Putamen (tissue), 1 donor: ENCODE measurements at places on chromosomes 5 and 9.
A peak's percentile ranks its signal among the peaks of the same experiment; 100 is the strongest.

DNA sequence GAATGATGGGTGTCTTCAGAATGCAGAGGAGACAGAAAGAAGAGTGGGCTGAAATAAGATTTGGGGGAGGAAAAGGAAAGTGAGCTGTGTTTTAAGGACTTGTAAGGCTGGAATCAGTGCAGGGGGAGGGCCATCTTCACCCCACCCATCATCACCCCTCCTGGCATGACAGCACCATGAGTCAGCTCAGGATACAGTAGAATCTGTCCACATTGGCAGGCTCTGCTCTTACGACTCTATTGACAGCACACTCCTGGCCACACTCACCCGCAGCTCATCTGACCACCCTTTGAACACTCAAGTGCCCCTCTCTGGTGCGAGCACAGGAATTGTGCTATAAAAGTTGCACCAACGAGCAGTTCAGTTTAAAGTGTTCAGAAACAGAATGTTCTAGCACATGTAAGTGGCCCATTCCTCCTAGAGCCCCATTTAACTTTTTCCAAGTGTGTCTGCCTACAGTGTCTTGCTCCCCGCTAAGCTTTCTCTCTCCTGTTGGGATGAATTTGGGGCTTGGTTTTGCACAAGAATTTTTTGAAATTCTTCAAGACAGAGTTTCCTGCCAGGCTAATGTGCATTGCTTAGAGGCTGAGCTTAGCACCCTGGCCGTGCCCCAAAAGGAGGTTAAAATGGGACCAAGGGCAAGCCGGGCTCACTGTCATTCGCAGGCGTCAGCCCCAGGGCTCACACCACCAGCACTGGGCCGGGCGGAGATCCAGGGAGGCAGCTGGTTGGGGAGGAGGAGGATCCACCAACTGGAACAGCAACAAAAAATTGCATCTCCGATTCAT, 12.0 kb downstream of the ADRA1B start:
- no peak for DNase-seq

DNA sequence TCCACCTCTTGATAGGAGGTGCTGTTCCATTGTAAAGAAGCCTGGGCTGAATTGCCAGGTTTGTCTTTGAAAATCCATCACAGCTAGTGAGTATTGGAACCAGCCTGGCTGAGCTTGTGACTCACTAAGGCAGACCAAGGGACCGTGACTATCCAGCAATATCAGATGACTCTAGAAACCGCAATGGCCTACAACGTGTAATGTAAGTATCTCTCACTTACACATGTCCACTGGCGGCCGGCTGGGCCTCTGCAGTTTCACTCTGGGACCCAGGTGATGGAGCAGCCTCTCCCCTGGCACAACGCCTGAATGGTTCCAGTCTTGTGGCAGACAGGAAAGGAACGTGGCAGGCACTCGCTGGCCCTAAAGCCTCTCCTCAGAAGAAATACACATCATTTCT, 3.1 kb upstream of the HRH2 start:
- DNase-seq: no peak

GRCh38 chr5:150766251-150766650, 7.4 kb upstream of the DCTN4 start:
- no peak for DNase-seq

DNA sequence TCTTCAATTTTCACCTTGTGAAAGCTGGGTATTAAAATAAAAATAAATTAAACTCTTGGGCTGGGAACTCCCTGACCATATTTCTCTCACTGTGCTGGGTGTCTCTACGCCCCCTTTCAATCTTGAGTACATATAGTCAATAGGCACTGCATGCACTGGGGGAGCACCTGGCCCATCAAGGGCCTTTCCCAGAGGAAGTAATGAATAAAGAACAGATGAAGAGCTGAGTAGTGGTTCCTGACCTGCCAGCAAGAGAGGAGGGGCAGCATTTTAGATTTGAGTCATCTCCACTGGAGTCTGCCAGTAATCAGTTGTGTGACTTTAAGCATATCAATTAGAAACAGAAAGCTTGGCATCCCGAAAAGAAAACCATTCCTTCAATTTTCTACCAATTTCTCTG, 6.2 kb downstream of the MAPKAP1 start:
- no peak for DNase-seq

DNA sequence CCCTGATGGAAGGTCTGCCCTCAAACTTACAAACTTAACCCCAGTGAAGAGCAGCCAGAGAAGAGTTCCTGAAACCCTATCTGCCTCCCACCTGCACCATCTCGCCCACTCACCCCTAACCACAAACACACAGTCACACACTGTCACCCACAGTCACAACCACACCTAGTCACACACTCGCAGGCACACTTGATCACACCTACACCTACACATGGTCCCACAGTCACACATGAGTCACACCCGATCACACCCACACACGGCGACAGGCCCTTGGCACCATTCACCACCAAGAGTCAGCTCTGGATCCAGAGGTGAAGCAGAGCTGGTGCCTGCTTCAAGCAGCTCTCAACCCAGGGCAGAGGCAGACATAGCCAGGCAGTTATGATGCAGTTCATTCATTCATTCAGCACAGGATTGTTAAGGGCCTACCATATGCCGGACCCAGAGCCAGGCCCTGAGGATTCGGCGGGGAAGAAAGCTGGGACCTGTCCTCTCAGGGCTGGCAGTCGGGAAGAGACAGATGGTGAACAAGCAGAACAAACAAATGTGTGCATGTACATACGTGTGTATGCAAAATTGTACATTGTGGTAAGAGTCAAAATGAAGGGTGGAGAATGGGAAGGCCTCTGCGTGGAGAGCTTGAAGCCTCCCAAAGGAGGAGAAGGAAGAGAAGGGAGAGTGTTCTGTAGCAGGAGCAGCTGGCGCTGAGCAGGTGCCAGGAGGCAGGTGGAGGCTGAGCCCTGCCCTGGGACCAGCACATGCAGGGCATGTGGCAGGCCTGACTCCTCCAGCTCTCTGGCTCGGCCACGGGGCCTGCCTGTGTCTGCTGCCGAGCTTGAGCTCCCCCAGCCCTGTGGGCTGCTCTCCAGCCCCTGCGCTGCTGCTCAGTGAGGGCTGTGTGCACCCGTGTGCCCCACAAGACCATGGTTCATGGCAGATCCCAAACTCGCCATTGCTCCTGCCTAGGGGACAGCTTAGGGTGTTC, 6.4 kb downstream of the TSPAN17 start:
- DNase-seq: no peak

DNA sequence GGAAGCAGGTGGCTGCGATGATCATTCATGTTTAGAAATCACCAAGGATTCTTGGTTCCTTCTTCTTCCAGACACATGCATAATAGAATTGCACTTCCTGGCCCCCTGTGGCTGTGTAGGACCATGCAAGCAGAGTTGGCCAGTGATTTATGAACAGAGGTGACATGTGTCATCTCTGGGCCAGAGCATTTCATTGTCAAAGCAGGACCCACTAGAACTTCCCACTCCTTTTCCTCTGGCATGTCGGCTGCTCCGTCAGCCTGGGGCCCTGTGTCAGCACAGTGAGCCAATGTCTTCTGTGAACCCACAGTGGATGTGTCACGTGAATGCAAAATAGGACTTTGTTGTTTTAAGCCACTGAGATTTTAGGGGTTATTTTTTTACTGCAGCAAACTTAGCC, 59.2 kb downstream of the HSD17B3 start:
- DNase-seq: peak; percentile 19

- no peak for DNase-seq
Observed at GRCh38 chr9:84570482-84571154, 98.9 kb upstream of the NTRK2 start.

GRCh38 chr5:8660133-8660893, 791.4 kb downstream of the MTRR start:
- no peak for DNase-seq

- no peak for DNase-seq
Observed at GRCh38 chr5:130462516-130462915, 558.3 kb downstream of the CHSY3 start.

DNA sequence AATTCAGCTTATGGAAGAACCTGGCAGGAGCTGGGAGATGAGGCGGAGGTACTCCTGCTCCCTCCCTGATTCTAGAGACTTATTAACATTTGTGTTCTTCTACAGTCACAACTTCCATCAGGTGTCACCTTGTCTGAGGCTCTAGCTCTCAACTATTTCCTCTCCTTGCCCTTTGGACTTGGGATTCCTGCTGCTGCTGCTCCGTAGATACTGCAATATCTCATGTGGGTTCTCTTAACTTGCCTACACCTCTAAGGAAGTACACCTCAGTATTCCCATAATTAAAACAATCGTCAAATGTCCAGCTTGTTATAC, 21.2 kb downstream of the ANXA1 start:
- no peak for DNase-seq

- DNase-seq: no peak
Observed at GRCh38 chr5:39369123-39369815, 5.0 kb upstream of the C9 start.

DNA sequence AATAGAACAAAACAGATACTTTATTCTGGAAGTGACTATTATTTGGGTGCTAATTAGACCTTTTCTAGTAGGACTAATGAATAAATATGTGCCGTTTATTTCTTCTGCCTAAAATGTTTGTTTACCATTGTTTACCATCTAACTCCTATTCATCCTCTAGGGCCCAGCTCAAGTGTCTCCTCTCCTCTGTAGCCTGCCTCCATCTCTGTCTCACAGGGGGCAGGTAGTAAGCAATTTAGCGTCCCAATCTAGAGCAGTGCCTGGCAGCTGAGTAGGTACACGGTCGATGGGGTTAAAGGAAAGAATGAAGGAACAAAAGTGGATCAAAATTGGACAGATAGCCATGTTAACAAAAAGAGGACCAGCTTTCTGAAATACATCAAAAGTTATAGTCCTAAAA, 230.9 kb downstream of the SLF1 start:
- no peak for DNase-seq

GRCh38 chr5:14945450-14945849, 73.9 kb upstream of the ANKH start:
- DNase-seq: no peak

DNA sequence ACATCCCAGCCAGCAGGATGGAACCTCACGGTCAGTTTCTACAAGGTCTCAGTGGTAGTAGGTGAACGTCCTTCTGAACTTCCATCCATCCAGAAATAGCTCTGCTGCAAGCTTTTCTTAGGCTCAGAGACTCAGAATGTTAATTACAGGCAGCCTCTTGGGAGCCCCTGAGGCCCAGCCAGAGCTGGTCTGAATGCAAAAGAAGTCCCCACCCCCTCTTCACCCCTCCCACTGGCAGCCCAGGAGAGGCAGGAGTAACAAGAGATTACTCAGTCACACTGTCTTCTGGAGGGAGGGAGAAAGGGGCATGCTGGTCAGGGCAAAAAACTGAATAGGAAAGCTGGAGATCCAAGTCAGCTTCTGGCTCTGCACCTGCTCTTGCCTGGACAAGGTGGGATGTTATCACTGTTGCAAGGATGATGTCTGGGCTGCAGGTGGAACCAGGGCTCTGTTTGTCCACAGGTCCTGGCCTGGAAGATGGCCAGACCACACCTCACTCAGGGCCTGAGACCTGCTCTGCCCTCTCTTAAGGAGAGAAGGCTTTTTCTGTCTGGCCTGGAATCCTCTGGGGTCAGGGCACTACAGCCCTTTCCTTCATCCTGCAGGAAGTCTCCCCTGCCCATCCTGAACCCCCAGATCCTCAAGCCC, 9.1 kb downstream of the ENHO start:
- peak; percentile 52 for DNase-seq

DNA sequence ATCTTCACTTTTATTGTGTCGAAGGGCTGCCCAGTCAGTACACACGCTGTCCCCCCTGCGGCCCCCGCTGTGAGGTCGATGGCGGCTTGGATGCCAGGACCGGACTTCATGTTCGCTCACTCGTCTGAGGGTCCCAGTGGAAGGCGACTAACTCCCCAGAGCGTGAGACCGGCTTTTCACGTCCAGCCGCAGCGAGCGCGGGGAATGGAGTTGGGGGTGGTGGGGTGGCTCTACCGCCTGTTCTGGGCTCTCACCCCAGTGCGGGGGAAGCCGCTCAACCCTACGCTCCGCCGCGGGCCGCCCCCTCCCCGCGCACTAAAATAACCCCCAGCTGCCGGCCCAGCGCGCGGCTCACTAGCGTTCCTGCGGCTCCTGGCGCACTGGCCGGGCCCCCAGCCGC, at the start of gene SLC25A2:
Gene SLC25A2 (minus strand): TSS at position 294 of the 400 bp plus-strand sequence. CDS start 184 bp downstream, at position 110.
- DNase-seq: no peak

DNA sequence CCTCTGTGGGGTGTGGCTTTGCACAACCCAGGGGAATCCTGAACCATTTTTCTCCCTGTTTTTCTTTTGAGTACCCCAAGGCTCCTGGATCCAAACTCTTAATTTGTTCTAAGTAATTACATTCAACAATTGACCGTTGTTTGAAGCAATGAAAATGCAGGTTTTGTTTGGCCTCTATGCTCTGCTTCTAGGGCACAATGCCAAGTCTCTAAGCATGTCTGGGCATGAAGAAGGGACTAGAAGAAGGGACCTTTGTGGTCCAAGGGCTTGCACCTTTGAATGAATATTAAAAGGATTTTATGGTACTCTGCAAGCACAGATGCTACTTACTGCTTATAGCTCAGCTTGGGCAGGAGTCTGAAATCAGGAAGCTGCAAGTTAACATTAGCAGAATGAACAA, 6.6 kb upstream of the ENC1 start:
- DNase-seq: no peak

- no peak for DNase-seq
Observed at GRCh38 chr5:128422612-128423011, 115.4 kb downstream of the FBN2 start.

GRCh38 chr9:25716220-25716872, 38.1 kb upstream of the TUSC1 start:
- peak; percentile 37 for DNase-seq

- DNase-seq: no peak
Observed at GRCh38 chr5:30050056-30050815, 1143.2 kb upstream of the CDH6 start.

DNA sequence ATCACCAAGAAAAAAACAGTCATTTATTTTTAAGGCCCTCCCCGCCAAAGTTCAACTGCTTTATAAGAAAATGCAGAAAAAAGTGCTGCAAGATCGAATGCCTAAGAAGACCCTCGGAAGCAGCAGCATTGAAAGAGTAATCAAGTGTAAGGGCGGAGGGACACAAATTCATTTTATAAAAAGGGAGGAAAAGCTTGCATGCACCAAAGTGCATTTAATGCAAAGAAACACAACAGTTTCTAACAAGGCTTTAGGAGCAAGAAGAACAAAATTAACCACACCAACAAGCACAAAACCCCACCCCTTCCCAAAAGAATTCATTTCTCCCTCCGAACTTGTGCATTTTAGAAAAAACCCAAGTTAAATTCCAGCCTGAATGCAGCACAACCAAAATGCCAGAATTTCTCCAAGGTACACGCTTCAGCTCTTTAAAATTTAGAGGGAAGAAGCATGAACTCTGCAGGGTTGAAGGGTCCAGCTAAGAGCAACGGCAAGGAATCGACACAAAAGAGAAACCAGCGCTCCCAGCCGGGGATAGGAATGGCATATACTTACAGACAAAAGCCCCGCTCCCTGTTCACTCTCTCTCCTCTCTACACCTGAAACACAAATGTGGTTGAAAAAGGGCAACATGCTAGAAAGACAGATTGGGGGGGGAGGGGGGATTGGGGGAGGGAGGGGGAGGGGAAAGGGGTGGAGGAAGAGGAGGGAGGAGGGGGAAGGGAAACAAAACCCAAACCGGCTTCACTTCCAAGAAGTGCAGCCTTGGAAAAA, at the start of gene NREP:
Gene NREP (minus strand): TSS at position 614 of the 774 bp plus-strand sequence. CDS start 1,422 bp downstream, outside the sequence.
- peak; percentile 21 for DNase-seq
